ENCODE measurements at places on chromosomes 7 and 10.

GRCh38 chr7:70646536-70647248, 485.3 kb upstream of the GALNT17 start:
- DNase-seq: no peak

GRCh38 chr10:2476218-2476811, 591.0 kb upstream of the PFKP start:
- DNase-seq: no peak

DNA sequence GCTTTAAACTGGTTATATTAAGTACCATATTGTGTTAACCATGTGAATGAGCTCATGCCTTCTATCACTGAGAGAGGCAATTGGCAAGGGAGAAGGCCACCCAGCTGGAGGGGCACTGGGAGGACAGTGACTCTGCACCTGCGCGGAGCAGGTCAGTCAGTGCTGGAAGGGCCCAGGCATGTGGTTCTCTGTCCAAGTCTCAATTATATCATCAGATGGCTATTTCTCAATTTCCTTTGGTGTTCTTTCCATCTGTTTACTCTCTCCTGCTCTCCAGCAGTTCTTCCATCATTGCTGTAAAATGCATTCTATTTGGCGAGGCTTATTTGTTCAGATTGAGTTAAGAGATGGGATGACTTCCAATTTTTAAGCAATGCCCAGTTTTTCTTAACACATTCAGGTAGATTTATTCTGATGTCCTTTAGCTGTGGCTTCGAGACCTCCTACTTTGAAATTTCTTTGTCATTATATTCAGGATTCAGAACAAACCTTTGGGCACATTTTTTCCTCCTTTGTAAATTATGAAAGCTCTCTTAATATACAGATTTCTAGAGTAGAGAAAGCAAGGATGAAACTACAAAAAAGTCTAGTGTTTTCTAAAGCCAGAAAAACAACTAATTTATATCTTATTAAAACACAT, 159.3 kb downstream of the BMPER start:
- no peak for DNase-seq

DNA sequence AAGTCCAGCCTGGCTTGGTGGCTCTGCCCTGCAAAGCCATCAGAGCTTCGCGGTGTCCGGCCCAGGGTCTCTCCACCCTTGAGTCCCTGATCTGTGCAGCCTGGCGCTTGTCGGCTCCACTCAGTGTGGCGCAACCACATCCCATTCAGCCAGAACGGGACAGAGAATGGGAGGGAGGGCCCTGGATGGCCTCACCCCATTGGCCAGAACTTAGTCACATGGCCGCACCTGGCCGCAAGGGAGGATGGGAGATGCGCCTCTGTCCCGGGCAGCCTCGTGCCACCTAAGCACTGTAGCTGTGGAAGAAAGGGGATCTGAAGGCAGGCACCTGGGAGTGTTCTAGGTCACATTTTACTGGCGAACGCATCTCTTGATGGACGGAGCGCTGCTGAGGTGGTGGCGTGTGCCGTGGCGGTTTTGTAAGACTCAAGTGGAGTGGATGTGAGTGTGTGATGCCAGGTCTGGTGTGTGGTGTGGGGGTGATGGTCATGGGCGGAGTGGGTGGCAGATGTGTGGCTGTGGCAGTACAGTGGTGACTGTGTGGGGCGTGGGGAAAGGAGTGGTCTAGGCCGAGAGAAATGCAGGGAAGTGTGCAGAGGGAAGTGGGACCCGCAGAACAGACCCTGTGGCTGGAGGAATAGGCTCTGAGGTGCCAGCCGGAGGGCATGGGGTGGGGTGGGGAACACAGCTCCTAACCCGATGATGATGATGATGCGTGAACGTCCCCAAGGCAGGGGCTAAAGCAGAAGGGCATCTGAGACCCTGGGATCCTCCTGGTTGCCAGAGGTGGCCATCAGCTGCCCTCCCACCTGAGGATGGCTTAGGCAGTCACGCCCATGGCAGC, 19.0 kb downstream of the CLEC2L start:
- DNase-seq: no peak
